ENCODE measurements at places on chromosomes 3 and 15.
A peak's percentile ranks its signal among the peaks of the same experiment; 100 is the strongest.

GRCh38 chr3:127662001-127662469, 10.7 kb upstream of the ABTB1 start:
- no peak for DNase-seq

GRCh38 chr15:90660195-90660998, 56.7 kb upstream of the BLM start:
- peak; percentile 27 for DNase-seq

DNA sequence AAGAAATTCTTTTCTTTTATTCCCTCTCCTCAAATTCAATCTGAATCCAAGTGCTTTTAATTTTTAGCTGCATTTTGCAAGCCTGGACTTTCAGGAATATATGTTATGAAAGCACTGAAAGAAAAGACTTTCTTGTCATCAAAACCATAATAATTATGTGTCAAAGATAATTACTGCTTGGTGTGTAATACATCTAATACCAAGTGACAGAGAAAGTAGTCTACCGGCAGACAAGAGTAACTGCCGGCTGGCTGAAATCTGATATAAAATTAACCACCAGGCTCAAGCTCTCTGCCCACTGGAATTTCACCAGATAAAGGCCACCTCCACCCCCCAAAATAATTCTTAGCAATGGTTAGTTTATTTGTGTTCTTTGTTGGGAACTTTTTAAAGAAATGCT, 220.9 kb upstream of the CDIN1 start:
- DNase-seq, result no peak

- no peak for DNase-seq
Measured at GRCh38 chr3:129007792-129008191, 6.7 kb downstream of the EFCC1 start.

DNA sequence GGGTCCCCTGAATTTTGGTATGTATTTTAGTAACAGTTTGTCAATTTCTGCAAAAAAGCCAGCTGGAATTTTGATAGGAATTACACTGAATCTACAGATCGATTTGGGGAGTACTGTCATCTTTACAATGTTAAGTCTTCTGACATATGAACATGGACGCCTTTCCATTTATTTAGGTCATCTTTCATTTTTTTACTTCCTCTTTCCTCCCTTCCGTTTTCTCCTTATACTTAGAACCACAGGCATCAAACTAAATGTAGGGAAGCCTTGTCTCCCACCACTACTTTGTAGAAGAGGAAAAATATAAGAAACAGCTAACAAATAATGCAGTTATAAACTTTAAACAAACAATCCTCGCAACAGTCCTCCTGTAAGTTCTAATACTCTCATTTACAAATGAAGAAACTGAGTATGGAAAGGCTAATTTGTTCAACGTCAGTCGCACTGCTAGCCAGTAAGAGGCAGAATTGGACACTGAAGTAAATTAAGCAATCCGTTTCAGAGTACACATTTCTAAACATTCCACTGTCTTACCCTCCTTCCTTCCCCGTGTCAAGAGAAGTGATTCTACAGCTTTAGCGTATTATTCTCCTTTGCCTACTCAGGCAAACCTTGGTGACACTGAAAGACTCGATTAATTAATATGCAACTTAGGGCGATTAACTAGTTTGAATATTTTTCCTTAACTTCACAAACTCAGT, 25.6 kb downstream of the RHOA start:
- DNase-seq, result no peak

- no peak for DNase-seq
Measured at GRCh38 chr3:188914552-188914951, 257.2 kb upstream of the TPRG1 start.

DNA sequence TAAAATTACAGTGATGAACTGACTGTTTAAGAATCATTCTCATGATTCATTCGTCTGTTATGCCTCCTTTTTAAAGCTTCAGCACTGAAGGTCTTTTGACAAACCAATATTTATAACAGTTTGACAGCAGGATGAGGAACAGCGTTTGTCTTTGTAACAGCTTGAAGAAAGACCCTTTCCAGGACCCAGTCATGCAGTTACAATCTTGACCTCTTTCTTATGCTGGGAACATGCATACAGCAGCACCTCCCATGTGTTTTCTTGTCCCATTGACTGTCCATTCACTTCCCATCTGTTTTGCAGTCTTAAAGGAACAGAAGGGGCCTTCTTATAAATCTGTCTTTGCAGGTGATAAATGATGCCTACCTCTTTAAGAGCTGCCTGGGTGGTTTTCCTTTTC, 87.2 kb downstream of the OPA1 start:
- DNase-seq, result no peak

DNA sequence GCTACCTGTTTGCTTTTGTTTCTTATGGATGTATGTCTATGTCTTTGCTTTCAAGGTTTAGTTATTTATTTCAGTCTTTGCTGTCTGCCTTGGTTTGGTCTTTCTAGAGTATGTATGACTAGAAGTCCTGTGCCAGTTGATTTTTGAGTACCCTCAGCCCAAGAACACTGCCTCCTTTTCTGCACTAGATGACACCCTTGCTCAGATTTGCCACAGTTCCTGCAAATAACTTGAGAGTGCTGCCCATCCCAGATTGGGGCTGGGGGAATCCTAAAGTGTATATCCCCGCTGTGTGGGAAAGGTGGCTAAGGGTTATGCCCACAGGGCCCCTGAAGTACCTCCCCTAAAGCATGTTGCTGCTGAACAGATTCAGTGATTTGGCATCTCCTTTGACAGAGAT, 32.0 kb downstream of the NLGN1 start:
- no peak for DNase-seq

GRCh38 chr3:57646723-57647122, 46.2 kb downstream of the DENND6A start:
- no peak for DNase-seq

DNA sequence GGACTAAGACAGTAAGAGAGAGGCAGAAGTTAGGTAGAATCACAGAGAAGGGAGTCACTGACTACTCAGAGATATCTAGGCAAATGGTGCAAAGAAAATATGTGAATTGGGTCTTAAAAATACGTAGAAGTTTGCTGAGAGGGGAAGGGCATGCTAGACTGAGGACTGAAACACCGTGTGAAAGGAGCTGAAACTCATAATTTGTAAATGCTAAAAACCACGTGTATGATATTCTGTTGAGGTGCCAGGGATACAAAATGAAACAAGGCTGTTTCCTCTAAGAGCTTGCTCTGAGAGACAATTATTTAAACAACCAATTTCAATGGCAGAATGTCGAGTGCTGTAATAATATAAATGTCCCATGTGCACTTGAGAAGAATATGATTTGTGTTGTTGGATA, 47.2 kb downstream of the NCK1 start:
- no peak for DNase-seq
